ENCODE measurements at places on chromosomes 7 and 10.
A peak's percentile ranks its signal among the peaks of the same experiment; 100 is the strongest.

- no peak for DNase-seq
Measured at GRCh38 chr10:97519342-97519741, 20.6 kb downstream of the UBTD1 start.

DNA sequence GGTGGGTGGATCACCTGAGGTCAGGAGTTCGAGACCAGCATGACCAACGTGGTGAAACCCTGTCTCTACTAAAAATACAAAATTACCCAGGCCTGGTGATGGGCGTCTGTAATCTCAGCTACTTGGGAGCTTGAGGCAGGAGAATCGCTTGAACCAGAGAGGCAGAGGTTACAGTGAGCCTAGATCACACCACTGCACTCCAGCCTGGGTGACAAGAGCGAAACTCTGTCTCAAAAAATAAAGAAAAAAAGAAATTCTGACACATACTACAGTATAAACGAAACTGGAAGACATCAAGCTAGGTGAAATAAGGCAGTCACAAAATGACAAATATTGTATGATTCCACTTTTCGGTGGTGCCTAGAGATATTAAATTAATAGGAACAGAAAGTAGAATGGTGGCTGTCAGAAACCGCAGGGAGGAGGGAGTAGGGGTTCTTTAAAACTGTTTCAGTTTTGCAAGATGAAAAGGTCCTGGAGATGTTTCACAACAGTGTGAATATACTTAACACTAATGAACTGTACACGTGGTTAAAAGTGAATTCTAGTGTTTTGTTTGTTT lies 23.2 kb downstream of the PILRA start:
- DNase-seq, result no peak

- DNase-seq, result peak; percentile 67
Measured at GRCh38 chr10:128178302-128178958, 52.2 kb upstream of the MKI67 start.

GRCh38 chr10:86102451-86102850 lies 264.1 kb downstream of the GRID1 start:
- DNase-seq, result no peak

DNA sequence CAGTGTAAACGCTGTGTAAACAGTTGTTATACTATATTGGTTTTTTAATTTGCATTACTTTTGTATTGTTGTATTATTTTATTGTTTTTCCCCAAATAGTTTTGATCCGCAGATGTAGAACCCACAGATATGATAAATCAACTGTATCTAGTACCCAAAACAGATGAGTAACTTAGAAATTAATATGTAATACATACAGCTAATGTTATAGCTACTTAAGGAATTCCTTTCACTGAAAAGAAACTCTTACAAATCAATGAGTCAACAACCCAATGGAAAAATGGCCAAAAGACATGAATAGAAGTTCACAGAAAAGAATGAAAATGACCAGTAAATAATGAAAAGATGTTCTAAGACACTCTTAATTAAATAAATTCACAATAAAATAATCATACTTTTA lies 32.3 kb upstream of the ARL4A start:
- no peak for DNase-seq

DNA sequence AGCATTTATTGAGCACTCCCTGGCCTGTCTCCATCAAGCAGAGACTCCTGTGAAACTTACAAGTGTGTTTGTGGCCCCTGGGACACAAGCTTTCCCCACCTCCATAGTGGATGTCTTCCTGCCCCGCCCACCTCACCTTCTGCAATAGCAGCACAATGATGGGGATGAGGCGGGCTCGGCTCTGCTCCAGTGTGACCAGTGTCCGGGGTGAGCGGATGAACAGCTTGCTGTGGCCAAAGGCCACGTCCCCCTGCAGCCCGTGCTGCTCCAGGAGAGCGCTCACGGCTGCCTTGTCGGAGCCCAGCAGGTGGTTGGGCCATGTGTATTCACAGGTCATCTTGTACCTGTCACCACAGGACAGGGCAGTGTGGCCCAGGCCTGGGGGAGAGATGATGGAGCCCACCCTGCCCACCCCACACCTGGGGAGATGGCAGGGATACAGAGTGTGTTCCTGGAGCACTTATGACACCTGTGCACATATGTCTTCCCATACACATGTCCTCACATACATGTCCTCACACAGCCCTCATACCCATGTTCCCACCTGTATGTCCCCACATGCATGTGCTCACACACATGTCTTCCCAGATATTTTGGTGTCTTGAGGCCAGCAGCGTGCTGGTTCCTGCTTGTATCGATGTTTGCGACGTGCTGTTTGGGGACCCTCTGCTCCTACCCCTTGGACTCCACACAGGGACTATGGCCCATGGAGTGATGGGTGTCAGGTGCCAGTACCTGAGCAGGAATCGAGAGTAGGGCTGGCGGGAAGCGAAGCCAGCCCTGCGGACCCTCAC lies 12.7 kb downstream of the MYO1G start:
- no peak for DNase-seq

GRCh38 chr10:132876131-132876860 lies 66.1 kb downstream of the CFAP46 start:
- no peak for DNase-seq

GRCh38 chr10:97852840-97853405 lies 3.3 kb downstream of the GOLGA7B start:
- DNase-seq, result no peak

- no peak for DNase-seq
Measured at GRCh38 chr10:84012831-84013458, 126.4 kb upstream of the GHITM start.

DNA sequence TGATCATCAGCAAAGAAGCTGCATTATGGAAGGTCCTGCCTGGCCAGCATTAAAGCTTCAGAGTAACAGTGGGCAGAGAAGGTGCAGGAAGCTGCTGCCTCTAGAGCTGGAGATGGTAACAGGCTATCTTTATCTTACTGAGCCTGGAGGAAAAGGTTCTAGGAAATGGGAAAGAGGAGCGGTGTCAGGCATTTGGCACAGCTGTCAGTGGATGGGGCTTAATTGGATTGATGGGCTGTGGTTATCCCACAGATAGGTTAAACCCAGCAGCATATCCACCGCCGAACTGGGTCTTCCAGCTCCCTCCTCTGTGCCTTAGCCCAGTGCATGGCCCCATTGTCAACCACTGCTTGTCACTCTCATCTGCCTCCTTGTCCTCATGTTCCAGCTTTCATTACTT lies 127.6 kb downstream of the CCNY start:
- DNase-seq, result no peak

- DNase-seq, result no peak
Measured at GRCh38 chr7:44914992-44915607, 29.8 kb upstream of the PURB start.

DNA sequence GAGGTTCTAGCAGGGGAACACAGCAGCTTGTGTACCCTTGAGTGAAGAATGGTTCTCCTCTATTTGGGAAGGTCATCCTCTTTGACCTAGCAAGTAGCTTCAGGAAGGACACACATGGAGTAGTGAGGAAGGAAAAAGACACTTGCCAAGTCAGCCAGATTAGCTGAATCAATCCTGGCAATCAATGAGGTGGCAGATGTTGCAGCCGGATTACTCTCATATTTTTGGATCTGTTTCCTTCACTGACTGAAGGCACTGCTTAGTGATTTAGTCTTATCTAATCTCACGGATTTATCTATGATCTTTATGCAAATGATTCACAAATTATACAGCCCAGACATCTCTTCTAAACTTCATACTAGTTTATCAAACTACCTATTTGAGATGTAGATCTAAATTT lies 218.8 kb downstream of the GPR158 start:
- no peak for DNase-seq

- DNase-seq, result no peak
Measured at GRCh38 chr7:117146059-117146458, 176.8 kb downstream of the WNT2 start.

GRCh38 chr10:94524146-94524545 lies 21.4 kb upstream of the HELLS start:
- DNase-seq, result no peak

- DNase-seq, result no peak
Measured at GRCh38 chr10:11605807-11606408, 5.5 kb downstream of the USP6NL start.

GRCh38 chr10:33616956-33617355 lies 282.5 kb upstream of the NRP1 start:
- DNase-seq, result no peak

- DNase-seq, result no peak
Measured at GRCh38 chr10:74322141-74322540, 171.1 kb downstream of the ADK start.

- no peak for DNase-seq
Measured at GRCh38 chr10:24674892-24675632, 48.6 kb downstream of the ARHGAP21 start.

DNA sequence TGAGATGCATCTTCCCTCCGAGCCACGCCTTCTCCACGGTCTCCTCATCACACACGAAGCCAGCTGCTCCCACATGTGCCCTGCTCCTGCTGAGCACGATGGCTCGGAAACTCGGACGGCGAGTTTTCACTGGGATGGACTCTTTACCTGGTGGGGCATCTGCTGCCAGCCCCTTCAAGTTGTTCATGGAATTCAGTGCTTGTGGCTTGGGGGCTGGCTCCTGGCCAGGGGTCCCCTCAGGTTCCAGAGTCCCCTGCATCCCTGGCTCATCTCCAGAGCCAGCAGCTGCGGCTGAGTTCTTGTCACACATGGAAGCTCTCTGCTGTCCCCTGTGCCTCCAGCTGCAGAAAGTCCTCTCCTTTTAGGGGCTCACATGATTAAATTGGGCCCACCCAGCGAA lies 654.0 kb downstream of the SDK1 start:
- DNase-seq, result no peak

DNA sequence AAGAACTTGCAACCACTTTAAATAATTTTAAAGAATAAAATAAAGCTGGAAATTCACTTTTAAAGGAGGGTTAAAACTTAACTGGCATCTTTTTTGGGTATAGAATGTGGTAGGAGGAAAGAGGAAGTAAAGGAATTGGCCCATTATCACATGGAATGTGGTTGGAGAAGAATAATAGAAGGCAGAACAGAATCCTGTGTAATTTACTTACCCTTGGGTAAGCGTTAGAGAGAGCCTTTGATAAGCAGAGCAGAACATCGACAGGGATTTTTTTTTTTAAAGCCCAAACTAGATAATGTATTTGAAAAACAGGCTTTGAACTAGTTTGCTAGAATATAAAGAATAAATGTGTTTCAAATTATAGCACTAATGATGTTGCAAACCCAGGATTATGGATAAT lies 199.8 kb upstream of the KIAA1217 start:
- DNase-seq, result no peak

GRCh38 chr7:1667566-1668395 lies 2.3 kb upstream of the ELFN1 start:
- peak; percentile 53 for DNase-seq

GRCh38 chr7:55314967-55315366 lies 50.2 kb upstream of the LANCL2 start:
- no peak for DNase-seq

DNA sequence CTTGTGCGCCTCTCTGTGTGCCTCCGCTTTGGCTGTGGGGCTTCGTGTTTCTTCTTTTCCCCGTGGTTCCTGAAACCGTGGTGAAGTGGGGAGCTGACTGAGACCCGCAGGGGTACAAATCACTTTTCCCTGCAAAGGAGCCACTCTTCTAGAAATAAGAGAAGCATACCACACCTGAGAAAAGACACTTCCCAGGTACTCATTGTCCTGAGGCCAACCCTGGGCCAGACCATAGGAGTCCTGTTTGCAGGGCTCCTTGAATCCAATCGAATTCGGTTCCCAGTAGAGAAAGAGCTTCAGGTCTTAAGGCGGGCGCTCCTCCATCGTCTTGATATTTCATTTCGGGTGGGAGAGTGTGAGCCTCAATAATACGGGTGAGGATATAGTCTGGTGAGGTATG lies 32.4 kb upstream of the ZNF273 start:
- DNase-seq, result no peak

DNA sequence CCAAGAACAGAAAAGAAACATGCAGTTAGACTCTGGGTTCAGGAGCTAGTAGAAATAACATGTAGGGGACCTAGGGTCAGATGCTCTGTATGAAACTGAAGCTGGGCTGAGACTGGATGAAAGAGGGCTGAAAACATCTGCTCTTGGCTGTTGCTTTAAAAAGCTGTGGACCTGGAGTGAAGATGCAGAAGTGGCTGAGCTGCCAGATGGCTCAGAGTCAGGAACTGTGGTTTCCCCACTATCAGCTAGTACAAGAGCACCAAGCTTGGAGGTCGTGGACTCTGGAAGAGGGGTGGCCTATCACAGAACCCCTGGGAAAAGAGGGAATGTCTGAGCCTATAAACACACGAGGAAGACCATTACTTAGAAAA lies 5.9 kb downstream of the ADK start:
- DNase-seq, result no peak

DNA sequence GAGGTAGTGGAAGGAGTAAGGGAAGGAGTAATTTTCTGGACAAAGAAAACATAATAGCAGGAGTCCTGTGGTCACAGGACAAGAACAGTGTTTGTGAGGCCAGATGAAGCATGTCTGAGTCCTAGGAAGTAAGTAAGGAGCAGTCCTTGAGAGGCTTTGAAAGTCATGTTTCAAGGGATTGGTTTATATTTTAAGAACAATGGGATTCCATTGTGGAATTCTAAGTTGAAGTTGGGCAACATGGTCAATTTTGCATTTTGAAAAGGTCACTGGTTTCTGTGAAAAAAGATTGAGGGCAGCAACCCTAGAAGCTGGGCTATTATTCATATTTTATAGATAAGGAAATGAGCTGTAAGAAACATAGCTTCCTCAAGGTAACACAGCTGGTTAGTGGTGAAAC lies 10.8 kb upstream of the SLC25A28 start:
- no peak for DNase-seq
